ENCODE measurements at places on chromosomes 7 and 10.
A peak's percentile ranks its signal among the peaks of the same experiment; 100 is the strongest.

GRCh38 chr10:114680543-114681117 is 22.6 kb upstream of the ABLIM1 start:
- DNase-seq = no peak

- no peak for DNase-seq
Measured at GRCh38 chr7:132438926-132439325, 137.3 kb downstream of the PLXNA4 start.

DNA sequence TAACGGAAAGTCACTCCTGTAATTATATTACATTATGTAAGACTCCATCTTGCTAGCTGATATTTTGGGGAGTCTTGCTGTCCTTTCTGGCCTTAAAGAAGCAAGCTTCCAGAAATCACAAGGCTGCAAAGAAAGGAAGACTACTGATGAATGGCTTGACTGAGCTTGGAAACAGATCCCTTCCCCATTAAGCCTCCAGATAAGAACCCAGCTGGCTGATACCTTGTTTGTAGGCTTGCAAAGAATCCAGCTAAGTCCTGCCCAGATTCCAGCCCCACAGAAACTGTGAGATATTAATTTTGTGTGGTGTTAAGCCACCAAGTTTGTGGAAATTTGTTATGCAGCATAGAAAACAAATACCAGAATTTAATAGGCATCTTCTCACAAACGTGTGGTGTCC is 49.9 kb upstream of the TMEM106B start:
- no peak for DNase-seq

DNA sequence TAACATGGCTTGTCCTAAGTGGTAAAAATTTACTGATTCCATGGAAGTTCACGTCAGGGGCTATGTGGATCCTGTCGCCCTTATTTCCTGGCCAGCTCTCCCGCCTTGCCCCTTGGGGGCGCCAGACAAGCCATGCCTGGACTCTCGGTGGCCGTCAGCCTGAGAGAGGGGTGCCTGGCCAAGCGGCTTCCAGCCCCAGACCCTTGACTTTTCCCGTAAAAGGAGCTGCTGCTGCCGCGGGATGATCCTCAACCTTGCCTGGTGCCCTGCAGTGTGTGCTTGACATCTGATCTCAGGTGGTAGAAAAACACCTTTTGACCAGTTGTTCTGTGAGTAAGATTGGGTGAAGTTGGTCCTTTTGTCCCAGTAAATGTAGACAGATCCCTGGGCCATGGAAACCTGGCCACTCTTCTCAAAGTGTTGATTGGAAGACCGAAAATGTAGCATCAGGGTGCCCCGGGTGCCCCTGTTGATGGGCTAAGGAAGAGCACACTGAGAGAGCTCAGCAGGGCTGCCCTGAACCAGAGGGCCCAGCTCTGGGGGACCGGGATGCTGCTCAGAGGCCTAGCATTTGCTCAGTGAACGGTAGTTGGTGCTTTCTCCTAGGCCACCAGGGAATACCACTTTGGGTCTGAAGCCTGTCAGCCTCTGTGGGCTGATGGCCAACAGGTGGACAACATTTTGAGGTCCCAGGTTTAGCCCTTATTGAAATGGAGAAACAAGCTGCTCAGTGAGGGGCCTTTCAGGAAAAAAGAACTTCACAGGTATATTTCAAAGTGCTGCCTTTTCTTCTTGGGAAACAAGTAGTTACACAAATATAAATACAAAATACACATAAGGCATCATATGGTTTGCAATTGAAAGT is 162.5 kb downstream of the LRMDA start:
- DNase-seq = no peak

- no peak for DNase-seq
Measured at GRCh38 chr7:92835851-92836488, 403 bp downstream of the CDK6 start.

DNA sequence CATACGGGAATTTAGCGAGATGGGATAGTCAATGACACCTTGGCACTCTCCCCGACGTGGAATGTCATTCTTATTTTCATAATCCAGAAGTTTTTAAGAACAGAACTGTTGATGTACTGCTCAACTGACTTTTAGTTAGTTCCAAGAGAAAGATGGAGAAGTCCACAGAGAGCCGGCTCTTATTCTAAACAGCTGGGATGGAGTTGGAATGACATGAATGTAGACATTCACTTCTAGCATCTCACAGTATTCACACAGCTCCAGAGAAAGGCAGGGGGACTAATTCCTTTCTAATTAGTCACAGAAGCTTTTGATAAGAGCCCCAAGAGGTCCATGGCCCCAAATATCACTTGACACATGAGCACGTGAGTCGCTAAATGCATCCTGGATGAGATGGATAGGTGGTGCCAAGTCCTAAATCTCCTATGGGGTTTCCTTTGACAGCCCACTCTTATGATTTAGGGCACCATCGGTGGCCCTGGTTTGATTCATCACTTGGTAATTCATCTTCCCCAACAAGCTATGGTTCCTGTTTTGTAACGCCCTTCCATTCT is 420.3 kb upstream of the AUTS2 start:
- DNase-seq = peak; percentile 54

DNA sequence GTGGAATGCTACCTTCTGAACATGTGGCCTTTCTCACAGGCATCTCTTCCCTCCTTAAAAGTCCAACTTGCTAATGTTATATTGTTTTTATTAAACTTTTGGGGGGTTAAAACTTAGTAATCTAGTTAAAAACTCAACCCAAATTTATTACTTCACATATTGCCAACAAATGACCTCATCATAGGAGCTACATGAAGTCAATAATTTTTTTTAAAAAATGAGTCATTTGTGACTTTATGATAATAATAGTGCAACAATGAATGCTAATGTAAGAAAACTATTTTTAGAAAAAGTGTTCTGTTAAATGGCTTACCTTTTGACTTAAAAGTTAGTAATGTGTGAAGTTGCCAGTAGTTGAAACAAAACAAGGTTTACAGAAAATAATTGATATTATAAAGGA is 325.9 kb upstream of the FZD1 start:
- DNase-seq = no peak

GRCh38 chr10:71457908-71458307 is 61.2 kb downstream of the CDH23 start:
- DNase-seq = no peak

DNA sequence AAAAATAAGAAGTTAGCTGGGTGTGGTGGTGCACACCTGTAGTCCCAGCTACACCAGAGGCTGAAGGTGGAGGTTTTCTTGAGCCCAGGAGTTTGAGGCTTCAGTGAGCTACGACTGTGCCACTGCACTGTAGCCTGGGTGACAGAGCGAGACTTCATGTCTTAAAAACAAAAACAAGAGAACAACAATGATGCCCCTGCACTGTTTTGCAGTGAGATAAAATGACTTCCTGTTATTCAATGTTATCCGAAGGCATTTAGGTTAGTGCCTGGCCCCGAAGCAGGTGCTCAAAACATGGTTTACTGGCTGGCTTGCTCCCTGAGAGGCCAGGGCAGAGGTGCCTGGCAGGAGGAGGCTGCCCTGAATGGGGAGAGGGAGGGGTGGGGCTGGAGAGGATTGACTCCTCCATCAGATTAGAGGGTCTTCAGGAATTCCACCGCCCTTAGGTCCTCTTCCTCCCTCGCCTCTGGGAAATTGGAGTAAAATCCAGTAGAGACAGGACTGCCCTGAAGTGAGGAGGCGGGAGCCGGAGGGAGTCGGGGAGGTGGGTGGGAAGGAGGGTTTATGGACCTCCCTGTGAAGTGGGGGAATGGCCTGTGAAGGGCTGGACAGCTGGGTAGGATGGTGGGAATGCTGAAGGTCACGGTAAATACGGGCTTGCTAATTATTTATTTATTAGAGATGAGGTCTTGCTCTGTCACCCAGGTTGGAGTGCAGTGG is 6.8 kb upstream of the CLDN4 start:
- no peak for DNase-seq

- no peak for DNase-seq
Measured at GRCh38 chr7:149291781-149292461, 29.9 kb downstream of the ZNF783 start.

DNA sequence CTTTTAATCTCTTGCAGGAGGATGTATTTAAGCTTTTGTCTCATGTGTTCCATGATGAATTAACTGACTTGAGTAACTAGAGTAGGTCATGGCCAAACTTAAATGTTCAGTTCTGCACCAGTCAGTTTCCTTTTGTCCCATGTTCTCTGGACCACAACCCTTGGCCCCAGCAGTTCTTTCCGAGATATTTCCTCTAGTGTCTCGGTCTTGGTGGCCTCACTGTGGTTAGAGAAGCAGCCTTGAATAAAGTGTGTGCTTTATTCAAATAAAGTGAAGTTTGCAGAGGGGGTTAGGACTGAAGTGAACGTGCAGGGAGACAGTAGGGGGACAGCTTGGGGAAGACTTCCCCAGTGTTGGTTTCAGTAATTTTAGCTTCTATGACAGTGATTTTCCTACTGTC is 9.3 kb downstream of the ZNF212 start:
- no peak for DNase-seq

DNA sequence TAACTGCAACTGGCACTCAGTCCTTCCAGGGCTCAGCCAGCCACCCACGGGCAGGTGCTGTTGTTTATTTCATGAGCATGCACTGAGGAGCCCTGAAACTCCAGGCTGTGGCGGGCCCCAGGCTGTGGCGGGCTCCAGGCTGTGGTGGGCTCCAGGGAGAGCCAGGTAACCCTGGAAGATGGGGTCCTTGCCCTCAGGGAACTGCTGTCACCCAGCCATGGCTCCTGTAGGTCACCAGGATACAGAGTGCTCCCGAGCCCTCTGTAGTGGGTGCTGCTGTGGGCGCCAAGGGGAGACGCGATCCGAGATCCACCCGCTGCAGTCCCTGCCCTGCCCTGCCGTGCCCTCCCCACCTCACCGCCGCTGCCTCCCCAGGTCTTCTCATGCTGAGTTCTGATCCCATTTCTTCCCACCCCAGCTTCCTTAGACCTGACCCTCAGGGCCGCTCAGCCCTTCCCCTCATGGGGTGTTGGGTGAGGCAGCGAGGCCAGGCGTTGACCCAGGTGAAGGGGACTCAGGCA is 29.6 kb downstream of the LRRC27 start:
- DNase-seq = no peak

DNA sequence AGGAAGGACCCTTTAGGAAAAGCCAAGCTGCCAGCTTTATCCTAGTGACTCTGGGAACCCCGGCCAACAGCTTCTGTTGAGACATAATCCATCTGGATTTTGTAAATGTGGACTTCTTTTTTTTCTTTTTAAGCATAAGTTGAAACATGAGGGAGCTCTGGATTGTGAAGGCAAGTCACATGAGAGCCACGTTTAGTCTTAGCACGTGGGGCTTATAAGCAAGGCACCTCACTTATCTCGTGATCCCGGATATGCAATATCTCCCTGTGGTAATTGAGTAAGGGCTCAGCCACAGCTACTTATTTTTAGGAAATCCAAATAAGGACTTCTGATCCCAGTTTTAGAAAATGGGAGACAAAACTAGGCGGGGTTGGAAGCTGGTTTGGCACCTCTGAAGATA is 111.2 kb upstream of the PTN start:
- DNase-seq = peak; percentile 38

- no peak for DNase-seq
Measured at GRCh38 chr7:106668861-106669524, 8.0 kb upstream of the CCDC71L start.
